ENCODE measurements at places on chromosomes 5 and 9.

DNA sequence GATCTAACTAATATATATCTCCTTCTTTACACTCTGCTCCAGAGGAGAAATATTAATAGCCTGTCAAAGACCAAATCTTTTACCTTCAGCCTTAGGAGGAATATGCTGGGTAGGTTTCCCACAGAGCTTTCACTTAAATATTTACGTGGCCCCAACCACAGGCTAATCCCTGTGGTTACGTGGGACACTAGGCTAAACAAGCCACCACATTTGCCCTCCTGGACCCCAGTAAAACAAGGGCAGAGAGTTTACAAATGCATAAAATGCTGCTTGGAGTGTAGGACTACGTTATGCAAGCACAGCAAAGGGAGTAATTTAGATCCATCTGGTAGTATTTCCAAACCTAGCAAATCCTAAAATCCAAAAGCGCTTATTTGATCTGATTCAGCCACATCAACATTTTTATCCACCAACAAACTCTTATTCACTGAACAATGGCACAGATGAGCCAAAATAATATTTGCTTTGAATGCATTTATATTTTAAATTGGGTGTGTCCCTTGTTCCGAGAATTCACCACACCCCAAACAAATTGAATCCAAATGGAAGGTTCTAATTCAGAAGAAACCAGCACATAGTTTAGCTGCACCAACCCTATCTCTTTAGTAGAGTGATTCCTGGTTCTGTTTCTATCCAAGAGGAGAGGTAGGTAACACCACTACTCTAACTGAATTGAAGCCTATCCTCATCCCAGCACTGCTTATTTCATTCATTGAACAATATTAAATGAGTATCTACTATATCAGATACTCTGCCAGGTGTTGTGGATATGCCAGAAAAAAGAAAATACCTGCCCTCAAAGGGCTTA lies 179.0 kb downstream of the TSSK1B start:
- no peak for DNase-seq

- DNase-seq, result no peak
These were observed 12.8 kb upstream of the MAN2A1 start for GRCh38 chr5:109676920-109677319.

DNA sequence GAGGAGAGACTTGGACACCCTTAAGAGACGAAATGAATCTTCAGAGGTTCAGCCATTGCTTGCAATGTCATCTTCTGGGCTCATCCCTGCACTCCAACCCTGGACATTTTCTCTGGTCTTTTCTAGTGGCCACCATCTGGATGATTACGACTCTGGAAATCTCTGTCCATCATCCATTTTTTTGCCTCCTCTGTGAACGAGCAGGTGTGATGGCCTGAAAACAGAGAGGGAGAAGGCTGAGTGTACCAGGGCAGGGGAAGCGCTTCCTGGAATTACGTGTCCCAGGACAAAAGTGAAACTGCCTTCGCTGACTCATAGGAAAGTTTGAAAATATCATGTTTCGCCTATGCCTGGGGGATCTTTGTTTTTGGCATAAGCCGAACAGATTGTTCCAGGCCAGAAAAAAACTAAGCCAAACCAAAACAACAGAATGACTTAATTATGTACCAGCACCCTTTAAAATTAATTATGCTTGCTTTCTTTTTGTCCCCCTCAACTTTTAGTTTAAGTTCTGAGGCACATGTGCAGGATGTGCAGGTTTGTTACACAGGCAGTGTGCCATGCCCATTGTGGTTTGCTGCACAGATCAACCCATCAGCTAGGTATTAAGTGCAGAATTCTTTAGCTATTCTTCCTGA lies 31.9 kb downstream of the ANKRD33B start:
- DNase-seq, result no peak

GRCh38 chr5:178573216-178573615 lies 17.0 kb downstream of the COL23A1 start:
- no peak for DNase-seq

DNA sequence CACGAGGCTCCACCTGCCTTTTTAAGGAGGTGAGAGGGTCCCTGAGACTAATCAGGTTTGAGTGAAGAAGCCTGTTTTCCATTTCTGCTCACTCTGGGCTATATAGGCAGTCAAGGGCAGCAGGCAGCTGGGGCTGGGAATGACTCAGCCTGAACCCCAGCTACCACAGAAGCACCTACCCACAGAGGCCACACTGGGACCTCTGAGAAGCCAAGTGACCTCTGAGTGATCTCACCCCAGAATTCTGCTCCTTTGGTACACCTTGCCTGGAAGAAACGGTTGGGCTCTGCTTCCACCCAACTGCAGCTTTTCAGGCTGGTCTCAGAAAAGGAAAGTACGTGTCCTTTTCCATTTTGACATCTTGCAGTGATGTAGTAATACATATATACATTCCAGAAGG lies 6.8 kb downstream of the FAM219A start:
- DNase-seq, result no peak

DNA sequence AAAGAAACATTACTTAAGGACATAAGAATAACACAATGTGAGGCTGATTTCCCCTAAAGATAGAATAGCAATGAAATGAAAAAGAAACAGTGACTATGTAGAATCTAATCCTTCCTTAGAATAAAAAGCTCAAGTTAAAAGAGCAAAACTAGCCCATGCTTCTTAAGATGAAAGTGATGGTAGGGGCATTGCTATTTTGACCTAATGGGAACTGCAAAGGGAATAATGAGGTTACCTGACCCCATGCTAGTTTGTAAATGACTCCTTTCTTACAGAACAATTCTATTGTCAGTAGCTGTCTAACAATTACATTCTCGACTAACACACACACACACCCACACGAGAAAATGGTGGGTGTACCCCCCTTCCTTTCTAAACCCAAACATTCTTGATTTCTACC lies 575.8 kb downstream of the CSNK1G3 start:
- DNase-seq, result no peak

- DNase-seq, result no peak
These were observed 18.1 kb downstream of the C9orf50 start for GRCh38 chr9:129602598-129603415.

- no peak for DNase-seq
These were observed 7.1 kb upstream of the CNTRL start for GRCh38 chr9:121067640-121068039.

DNA sequence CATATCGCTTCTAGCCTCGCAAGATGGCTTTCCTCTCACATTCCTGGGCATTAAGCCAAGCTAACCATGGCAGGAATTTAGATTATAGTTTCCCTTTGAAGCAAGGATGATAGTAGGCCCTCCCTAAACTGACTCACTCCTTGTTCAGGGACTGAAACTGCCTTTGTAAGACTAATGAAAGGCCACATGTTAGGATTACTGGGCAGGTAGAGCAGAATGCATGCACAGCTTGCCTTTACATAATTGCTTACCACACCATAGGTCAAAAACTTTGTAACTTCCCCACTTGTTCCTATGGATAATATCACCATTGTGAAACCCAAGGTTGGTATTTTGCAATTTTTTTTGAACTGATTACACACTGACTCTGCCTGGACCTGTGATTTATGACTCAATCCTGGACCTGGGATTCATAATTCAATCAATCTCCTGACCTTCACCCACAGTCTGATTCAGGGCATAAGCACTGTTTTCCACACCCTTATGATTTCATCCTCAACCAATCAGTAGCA lies 41.0 kb upstream of the PRDM9 start:
- DNase-seq, result no peak

DNA sequence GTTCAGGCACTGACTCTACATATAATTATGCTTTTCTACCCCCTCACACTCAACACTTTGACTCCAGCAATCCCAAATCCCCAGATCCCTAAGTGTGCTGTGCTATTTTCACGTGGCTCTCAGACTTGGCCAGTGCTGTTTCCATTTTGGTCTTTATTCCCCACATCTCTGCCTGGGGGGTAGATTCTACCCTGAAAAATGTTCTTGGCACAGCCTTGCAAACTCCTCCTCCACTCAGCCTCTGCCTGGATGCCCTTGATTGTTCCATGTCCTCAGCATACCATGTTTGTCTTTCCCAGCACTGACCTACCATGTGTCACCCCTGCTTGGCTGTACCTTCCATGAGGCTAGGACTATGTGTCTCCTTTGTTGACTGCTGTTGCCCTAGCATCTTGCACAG lies 43.0 kb downstream of the FXN start:
- DNase-seq, result no peak

GRCh38 chr9:120916588-120916987 lies 10.0 kb downstream of the TRAF1 start:
- no peak for DNase-seq

DNA sequence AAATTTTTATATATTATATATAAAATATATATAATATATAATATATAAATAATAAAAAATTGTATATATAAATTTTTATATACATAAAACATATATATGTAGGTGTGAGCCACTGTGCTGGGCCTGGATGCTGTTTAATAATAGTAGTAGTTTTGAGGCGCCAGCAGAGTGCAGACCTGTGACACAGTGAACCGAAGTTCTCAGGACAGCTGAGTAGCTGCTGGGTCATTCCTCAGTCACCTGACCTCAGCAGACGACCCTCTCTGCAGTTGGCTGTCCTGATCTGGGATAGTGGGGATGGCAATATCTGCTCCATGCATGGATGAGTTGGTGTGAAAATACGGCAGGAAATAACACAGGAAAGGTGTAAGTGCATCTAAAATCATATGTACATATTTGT lies 3.3 kb upstream of the SNX18 start:
- no peak for DNase-seq

GRCh38 chr9:18045326-18045725 lies 428.6 kb upstream of the ADAMTSL1 start:
- no peak for DNase-seq

DNA sequence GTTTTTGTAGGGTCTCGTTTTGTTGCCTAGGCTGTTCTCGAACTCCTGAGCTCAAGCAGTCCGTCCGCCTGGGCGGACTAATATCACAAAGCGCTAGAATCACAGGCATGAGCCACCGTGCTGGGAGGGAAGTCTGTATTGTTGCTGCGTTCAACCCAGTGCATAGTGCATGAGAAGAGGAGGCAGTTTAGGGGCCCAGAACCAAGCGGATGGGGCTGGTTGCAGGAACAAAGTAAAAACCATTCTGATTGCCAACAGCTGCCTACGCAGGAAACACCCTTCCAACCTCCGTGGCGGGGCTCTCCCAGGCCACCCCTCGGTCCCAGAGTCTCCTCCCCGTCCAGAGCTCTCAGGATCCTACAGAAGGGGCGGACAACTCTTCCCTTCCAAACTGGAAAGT lies 87.1 kb downstream of the ANXA2R start:
- DNase-seq, result no peak

DNA sequence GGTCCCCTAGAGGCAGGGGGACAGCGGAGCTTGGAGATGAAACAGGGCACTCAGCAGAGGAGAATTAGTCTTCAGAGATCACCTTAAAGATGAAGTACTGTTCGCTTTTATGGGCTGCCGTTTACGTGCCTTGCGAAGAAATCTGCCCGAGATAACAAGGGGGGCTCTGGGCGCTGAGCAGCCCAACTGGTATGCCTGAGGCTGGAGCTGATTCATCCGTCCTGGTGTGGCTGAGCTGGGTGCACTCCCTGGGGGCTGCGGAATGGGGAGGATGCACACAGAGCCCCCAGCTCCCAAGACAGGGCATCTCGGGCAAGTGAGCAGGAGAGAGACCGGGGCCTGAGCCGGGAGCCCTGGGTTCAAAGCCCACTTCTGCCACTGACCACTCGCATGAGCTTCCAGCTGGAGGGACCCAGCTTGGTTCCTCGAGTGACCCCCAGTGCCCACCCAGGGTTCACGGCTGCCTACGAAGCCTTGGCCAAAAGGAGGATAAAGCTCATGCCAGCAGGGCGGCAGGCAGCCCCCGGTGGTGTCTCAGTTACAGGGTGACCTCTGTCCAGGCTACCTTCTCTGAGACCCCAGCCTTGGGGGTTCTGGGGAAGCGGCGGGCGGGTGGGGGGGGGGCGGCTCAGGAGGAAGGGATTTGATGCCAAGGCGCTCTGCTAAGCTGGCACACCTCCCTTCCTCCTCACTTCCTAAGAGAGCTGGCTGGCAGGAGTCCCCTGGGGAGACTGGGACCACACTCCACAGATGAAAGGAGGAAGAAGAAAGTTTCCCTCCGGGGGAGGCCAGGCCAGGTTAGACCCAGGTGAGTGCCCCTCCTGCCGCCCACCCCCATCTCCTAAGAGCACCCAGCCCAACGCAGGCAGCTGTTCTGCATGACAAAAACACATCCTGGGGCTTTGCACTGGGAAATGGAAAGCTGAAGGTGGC lies 5.7 kb downstream of the FIBCD1 start:
- DNase-seq, result no peak
